Stimulated activated CD8-positive, alpha-beta memory T cell treated with anti-CD3 and anti-CD28 coated beads, Interleukin-15, amount 100 ng/mL, for 4 hours (primary cell): ENCODE measurements at places on chromosomes 2 and 18.
A peak's percentile ranks its signal among the peaks of the same experiment; 100 is the strongest.

GRCh38 chr2:68341583-68341982 is 21.8 kb upstream of the CNRIP1 start:
- DNase-seq, result no peak

GRCh38 chr2:174878537-174879147 is 114.4 kb upstream of the CHRNA1 start:
- no peak for DNase-seq

GRCh38 chr2:143513081-143513480 is 383.9 kb downstream of the ARHGAP15 start:
- DNase-seq, result no peak

DNA sequence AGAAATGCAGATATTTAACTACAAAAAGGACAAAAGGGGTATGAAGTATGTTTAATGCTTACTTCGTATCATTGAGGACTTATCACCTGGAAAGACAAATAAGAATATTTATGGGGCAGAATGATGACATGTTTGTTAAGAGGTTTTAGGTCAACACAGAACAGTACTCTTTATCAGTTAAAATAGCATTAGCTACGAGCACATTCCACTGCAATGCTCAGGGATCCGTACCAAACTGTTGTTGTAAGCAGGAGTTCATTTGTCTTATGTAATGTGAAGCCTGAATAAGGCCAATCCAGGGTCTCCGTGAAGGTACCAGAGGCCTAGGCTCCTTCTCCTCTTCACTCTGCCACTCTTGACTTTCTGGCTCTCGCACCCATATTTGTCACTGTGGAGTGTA is 465.7 kb upstream of the NRP2 start:
- DNase-seq, result no peak

GRCh38 chr18:2970772-2971659 is 41.9 kb downstream of the LPIN2 start:
- DNase-seq, result no peak

GRCh38 chr18:26479681-26480079 is 68.7 kb downstream of the KCTD1 start:
- no peak for DNase-seq

GRCh38 chr2:190213441-190214335 is 105.9 kb downstream of the HIBCH start:
- no peak for DNase-seq

- DNase-seq, result no peak
These were observed 1.9 kb downstream of the MPPE1 start for GRCh38 chr18:11906176-11906575.

GRCh38 chr2:74587664-74588277 is 33.3 kb downstream of the DOK1 start:
- DNase-seq, result no peak

DNA sequence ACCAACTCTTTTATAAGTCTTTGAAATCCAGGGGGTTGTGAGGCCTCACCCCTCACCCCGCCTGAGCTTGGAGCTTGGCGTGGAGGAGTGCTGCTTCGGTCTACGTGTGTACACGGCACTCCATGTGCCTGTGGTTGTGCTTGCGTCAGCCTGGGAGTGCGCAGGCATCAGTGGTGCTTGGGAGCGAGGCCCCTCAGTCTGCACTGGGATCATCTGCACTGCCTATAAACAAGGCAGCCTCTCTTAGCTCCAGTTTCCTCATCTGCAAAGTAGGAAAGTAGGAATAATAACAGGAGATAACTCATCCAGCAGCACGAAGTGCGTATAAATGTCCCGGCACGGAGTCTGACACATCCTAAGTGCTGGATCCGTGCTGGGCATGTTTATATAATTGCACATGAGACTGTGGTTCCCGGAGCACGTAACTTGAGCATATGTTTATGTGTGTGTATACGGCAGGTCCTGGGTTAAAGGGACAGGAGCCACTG is 1.2 kb downstream of the GYPC start:
- no peak for DNase-seq

DNA sequence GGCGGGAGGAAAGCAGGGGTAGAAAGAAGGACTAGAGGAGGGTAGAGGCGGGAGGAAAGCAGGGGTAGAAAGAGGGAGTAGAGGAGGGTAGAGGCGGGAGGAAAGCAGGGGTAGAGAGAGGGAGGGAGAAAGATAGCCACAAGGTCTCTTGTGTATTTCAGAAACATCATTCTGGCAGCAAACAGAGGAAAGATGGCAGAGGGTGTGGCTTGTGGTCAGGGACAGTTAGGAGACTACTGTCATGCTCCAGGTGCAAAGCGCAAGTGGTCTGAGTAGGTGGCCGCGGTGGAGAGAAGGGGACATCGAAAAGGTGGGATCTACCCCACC is 82.4 kb upstream of the TAF1B start:
- DNase-seq, result no peak

GRCh38 chr18:3261373-3262233 is at the start of gene MYL12B:
Gene MYL12B (plus strand): TSS chr18:3262133. CDS start chr18:3272899, 10,766 bp downstream.
- peak; percentile 58 for DNase-seq

DNA sequence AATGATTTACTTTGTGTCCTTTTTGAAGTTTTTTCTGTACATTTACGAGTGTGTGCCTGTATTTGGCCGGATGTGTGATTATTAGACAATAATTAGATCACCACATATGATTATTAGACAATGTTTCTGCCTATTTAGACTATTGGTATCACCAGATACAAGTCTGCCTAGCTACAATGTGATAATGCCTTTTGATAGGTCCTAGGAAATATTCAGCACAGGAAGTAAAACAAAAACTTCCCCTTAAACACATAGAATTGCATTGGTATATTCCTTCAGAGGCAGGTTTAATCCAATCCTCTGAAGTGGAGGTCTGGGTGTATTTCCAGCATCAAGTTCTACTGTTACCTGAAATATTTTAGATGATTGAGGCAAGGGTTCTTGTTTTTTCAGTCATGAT is 275.1 kb downstream of the TGIF1 start:
- no peak for DNase-seq

DNA sequence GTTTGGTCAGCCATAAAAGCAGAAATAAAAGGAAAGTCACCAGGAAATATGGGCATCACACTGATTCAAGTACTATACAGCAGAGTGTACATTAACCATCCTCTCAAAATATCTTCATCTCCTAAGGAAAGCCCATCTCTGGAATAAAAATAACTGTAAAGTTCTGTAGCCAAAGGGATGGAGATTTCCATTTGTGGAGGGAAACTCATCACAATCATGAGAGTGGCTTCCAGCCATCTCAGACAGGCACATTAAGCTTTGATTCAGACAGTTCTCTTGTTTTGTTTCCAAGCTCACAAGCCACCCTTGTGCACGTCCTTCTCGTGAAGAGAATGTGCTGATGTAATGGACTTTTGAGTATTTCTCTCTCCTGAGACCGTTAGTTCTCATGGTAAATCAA is 695.5 kb downstream of the LRRTM4 start:
- DNase-seq, result no peak

DNA sequence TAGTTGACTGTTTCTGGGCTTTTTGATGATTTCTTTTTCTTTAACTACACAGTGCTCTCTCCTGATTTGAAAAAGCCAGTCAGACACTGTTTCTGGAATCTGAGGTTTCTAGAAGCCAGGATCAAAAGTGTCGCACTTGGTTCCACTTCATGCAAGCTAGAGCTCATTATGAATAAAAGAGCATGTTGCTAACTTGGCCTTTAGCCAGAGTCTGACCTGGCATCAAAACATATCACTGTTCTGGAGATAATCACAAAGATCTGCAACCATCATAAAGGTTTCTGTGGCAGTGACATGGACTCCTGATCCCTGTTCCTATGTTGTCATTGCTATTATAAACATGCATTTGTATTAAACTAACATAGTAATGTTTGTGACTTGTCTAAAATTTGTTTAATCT is 76.1 kb upstream of the MAPRE2 start:
- no peak for DNase-seq

GRCh38 chr2:189631849-189632248 is 29.4 kb upstream of the ASNSD1 start:
- no peak for DNase-seq

GRCh38 chr18:47248604-47249313 is 2.7 kb downstream of the SKOR2 start:
- DNase-seq, result no peak

- no peak for DNase-seq
These were observed 359.6 kb downstream of the MEIS1 start for GRCh38 chr2:66794551-66794950.

DNA sequence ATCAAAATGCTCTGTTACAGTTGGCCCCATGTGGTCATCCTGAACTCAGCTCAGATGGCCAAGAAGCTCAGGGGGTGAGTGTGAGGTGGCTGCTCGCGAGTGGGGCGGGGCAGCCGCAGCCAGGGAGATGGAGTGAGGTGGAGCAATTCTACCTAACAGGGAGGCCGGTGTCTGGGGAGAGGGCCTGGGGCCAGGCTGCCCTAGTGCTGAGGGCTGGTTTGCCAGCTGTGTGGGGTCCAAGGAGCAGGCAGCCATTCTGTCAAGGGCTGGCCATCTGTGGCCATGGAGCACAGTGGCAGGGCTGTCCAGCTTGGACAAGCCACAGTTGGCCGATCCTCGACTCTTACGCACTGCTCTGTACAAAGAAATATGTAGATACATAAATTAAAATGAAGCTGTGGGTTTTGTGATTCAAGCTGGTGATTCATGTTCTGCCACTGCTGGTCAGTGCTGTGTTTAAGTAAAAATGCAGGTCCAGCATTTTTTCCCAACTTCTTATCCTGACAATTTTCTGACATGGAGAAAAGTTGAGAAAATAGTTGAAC is 82.1 kb downstream of the HS6ST1 start:
- DNase-seq, result no peak

- DNase-seq, result no peak
These were observed 258.0 kb downstream of the MYCN start for GRCh38 chr2:16198166-16198912.

DNA sequence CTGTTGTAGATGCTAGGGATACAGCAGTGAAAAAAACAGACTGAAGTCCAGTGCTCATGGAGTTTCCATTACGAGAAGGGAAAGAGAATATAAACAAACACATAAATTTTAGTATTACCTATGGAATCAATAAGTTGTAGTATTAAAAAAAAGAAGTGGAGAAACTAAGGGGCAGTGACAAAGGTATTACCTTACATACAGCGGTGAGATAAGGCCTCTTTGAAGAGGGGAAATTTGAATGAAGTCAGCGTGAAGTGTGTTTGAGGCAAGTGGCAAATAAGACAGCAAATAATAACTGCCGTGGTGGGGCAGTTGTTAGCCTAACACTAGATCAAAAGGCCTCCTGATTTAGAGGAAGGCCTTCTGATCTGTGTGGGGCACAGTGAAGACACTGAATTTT is 57.9 kb downstream of the TLK1 start:
- no peak for DNase-seq

DNA sequence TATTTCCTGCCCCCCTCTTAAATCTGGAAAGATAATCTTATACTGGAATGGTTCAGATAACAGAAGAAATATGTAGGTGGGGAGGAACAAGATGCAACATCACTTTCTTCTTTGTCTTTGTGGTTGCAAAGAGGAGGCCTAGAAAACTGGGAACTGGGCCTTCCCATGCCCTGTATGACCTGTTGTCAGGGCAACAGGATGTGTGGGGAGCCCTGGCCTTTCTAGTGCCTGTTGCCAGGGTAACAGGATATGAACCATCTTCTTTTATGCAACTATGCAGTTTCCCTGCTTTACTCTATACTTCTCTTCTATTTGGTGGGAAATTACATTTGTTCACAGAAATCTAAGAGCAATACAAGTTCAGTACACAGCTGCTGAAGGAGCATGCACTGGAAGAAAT is 79.8 kb upstream of the PDE1A start:
- DNase-seq, result no peak

DNA sequence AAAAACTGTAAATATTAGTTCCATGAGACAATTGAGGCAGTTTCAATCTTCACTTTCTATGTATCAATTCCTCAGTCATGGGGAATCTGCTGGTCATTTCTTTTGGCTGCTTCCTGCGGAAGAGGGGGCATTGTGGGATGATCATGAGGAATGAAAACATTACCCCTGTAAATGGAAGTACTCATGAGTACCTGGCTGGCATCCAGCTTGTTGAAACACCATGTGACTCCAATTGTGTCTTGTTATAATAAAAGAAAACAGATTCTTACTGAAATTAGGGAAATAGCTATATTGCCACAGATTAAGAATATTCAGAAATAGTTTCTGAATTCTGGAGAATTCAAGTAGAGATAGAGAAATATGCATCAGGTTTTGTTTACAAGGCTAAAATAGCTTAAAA is 41.6 kb upstream of the GPR39 start:
- no peak for DNase-seq

DNA sequence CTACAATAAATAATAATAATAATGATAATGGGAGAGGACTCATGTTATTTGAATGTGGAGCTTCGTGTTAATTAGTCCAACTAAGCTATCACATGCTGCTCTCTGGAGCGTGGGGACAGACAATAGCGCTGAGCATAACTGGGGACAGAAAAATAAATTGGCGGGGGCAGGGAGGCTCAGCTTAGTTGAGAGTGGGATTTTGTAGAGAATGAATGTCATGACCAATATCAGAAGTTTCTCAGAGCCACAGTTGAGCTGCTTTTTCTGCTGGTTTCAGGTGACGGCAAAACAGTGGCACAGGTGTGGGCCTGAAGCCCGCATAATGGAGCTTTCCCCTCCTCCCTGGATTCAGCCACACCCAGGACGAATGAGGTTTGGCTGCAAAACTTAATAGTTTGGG is 111.1 kb upstream of the CAB39 start:
- DNase-seq, result no peak

DNA sequence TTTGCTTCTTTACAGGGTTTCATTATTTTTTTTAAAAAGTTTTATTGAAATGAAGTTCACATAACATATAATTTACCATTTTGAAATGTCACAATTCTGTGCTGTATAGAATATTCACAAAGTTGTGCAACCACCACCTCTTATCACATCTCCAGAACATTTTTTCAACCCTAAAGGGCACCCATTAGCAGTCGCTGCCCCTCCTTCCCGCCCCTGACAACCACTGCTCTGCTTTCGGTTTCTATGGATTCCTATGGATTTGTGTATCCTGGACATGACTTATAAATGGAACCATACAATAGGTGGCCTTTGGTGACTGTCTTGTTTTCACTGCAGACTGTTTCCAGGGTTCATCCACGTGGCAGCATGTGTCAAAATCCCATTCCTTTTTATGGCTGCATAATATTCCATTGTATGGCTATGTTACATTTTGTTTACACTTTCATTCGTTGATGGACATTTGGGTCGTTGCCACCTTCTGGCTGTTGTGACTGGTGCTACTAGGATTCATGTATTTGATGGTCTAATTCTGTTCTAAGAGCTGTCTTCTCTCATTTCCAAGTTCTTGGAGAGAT is 52.6 kb downstream of the SH3BP4 start:
- no peak for DNase-seq

- no peak for DNase-seq
These were observed 102.8 kb upstream of the CYP1B1 start for GRCh38 chr2:38178556-38179419.
